Activated gamma-delta T cell treated with Interleukin-2 at 50 U/mL for 16 hours (primary cell): ENCODE measurements at places on chromosomes 5 and 9.

- DNase-seq: no peak
Measured at GRCh38 chr9:98709968-98710965, 1.5 kb upstream of the GABBR2 start.

GRCh38 chr9:109349421-109349846 is 28.6 kb upstream of the EPB41L4B start:
- DNase-seq: no peak

- DNase-seq: no peak
Measured at GRCh38 chr9:73176450-73176875, 24.8 kb downstream of the ANXA1 start.

- no peak for DNase-seq
Measured at GRCh38 chr9:1916095-1916494, 99.1 kb upstream of the SMARCA2 start.

GRCh38 chr9:36433386-36433785 is 33.3 kb upstream of the RNF38 start:
- no peak for DNase-seq

DNA sequence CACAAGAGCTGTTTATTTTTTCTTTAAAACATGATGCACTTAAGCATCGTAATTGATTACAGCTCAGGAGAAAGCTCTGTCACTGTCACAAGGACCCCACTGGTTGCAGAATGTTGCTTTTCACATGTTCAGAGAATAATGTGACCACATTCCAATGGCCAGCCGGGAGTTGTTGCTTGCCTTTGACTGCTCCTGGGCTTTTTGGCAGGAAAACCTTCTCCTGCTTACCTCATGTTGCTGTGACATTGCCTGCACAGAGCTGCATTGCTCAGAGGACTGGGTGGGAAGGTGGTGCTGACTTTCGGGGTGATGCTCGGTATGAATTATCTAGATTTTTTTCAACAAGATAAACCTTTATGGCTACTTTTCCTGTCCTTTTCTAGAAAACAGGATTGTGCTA is 88.2 kb downstream of the PALM2AKAP2 start:
- no peak for DNase-seq
